ENCODE measurements at places on chromosomes 1 and 21. TPM values are rescaled to one million over a fixed set of nuclear protein-coding genes. Genes with fewer than 3 reads are reported as not detected.

DNA sequence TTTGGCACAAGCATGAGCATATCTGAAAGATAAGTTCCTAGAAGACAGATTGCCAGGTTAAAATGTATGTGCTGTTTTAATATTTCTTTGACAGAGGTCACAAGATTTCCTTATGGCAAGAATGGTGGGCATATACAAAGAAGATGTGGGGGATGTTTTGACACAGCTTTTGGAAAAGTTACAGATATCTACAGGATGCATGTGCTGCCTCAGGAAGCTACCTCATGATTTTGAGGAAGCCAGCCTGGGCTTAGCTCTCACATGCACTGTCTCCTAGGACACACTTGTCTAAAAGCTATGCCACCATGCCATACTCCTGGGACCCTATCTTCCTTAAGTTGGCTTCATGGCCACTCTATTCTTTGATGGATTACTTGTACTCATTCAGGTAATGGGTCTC is 99.9 kb downstream of the C1orf94 start:
- H3K4me3 ChIP-seq, result no peak overlapping the region
- H3K4me1 ChIP-seq, result no peaks in the 10 kb centered on the region
- H3K36me3 ChIP-seq, result no peaks in the 10 kb centered on the region
- DNase-seq, result no peak
- H3K27ac ChIP-seq, result no peak overlapping the region

TNFRSF14 gene
- total RNA-seq, result 413 TPM

GRCh38 chr1:20223551-20224419 is 37.5 kb upstream of the PLA2G2C start:
- peaks cover 20% of the 10 kb centered on the region for H3K27me3 ChIP-seq
- H3K4me1 ChIP-seq, result no peaks in the 10 kb centered on the region
- no peaks in the 10 kb centered on the region for H3K36me3 ChIP-seq
- H3K4me3 ChIP-seq, result no peak overlapping the region
- no peak overlapping the region for H3K27ac ChIP-seq

GRCh38 chr1:29758781-29759499 is 522.6 kb downstream of the PTPRU start:
- H3K27ac ChIP-seq, result no peak overlapping the region
- no peak overlapping the region for H3K4me3 ChIP-seq
- DNase-seq, result no peak
- H3K4me1 ChIP-seq, result no peaks in the 10 kb centered on the region

GRCh38 chr1:221783936-221784335 is 42.0 kb upstream of the DUSP10 start:
- no peak overlapping the region for H3K4me3 ChIP-seq
- H3K36me3 ChIP-seq, result no peaks in the 10 kb centered on the region
- no peak overlapping the region for H3K27ac ChIP-seq
- H3K4me1 ChIP-seq, result no peaks in the 10 kb centered on the region
- no peak for DNase-seq
- no peaks in the 10 kb centered on the region for H3K27me3 ChIP-seq

GRCh38 chr1:163427279-163427678 is 105.5 kb downstream of the NUF2 start:
- H3K27me3 ChIP-seq, result no peaks in the 10 kb centered on the region
- H3K4me3 ChIP-seq, result no peak overlapping the region
- H3K36me3 ChIP-seq, result no peaks in the 10 kb centered on the region
- no peak for DNase-seq

CD2 gene
- total RNA-seq, result 14.3 TPM

LMX1A gene
- total RNA-seq, result not detected

DNA sequence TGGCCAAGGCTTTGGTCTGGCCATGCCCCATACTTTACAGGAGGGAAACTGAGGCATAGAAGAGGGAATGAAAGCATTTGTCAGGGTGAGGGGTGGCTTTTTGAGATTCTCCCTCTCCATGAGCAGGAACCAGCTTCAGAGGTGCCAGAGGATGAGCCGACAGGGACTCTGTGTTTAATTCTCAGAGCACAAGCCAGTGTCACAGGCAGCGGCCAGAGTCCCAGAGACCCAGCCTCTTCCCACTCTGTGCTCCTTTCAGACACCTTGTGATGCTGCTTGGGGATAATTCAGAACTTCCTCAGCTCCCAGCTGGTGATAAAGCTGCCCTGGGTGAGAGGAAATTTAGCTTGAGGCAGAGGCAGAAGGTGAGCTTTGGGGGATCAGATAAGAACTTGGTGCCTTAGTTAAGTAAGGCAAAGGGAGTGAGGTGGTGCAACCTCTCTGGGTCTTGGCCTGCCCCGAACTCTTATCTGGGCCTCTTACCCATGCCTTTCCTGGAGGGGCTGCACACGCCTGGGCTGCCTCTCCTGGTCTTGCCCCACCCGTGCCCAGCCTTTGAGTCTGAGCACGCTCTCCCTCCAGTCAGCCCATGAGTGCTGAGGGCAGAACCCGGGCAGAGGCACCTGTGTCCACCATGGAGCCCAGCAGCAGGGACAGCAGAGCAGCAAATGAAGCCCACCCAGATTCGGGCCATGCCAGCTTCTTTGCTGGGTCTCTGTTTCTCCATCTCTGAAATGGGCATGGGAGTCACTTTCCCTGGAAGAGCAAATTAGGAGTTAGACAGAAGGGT is 175.6 kb upstream of the C1orf174 start:
- no peaks in the 10 kb centered on the region for H3K4me1 ChIP-seq
- DNase-seq, result no peak
- H3K4me3 ChIP-seq, result no peak overlapping the region
- peaks cover 3% of the 10 kb centered on the region for H3K27me3 ChIP-seq
- H3K27ac ChIP-seq, result no peak overlapping the region

TMPRSS15 gene
- total RNA-seq, result not detected

GRCh38 chr1:93078986-93079654 is at the start of gene MTF2:
MTF2 (plus strand) TSS chr1:93079283; CDS start chr1:93079527, 244 bp downstream.
- DNase-seq, result peak; percentile 99
- peak within 1 kb of the TSS; percentile 91 for H3K27ac ChIP-seq
- peaks cover 4% of the 10 kb centered on the region for H3K36me3 ChIP-seq
- no peaks in the 10 kb centered on the region for H3K27me3 ChIP-seq

- no peak overlapping the region for H3K27ac ChIP-seq
- no peaks in the 10 kb centered on the region for H3K4me1 ChIP-seq
- H3K4me3 ChIP-seq, result no peak overlapping the region
- no peaks in the 10 kb centered on the region for H3K36me3 ChIP-seq
- no peaks in the 10 kb centered on the region for H3K27me3 ChIP-seq
- no peak for DNase-seq
These were observed 249.6 kb downstream of the COL11A1 start for GRCh38 chr1:102858695-102859094.

DNA sequence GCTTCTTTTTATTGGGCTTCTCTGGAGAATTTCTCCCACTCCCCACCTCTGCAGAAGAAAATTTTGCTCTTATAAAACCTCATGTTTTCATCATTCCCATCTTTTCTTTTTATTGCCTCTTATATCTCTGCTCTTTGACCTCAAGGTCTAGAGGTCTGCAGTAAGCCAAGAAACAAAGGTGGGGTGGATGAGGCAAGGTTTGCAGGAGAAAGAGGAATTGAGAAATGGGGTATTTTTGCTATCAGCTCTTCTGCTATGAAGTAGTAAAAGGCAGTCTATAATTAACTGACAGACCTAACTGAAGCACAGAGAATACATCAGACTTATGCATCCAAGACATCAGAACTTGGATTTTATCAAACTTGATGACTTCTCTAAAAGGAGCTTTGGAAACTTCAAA is 22.9 kb downstream of the SYT11 start:
- H3K4me3 ChIP-seq, result no peak overlapping the region
- H3K27me3 ChIP-seq, result no peaks in the 10 kb centered on the region
- DNase-seq, result no peak
- H3K36me3 ChIP-seq, result peaks cover 17% of the 10 kb centered on the region
- no peak overlapping the region for H3K27ac ChIP-seq

SPRR2E gene
- total RNA-seq, result 54.8 TPM

Measured in stomach (tissue), 19 donors.